Thymus (tissue), 14 donors: ENCODE measurements at places on chromosomes 1 and 21. TPM values are rescaled to one million over a fixed set of nuclear protein-coding genes. Genes with fewer than 3 reads are reported as not detected.

DNA sequence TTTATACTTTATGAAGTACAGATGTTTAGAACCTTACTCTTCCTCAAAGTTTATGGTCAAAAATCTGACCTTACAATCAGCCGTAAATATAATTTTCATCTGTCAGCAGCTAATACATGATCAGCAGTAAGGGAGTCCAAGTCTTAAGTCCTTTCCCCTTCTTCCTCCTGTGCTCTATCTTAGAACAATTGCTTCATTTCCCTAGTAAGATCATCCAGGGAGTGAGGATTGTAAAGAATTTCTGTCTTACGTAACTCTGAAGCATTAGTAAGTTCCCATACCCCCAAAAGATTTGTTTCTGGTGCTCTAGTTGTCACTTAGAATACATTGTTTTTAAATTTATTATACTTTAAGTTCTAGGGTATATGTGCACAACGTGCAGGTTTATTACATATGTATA lies 2.1 kb downstream of the SETDB1 start:
- no peak for DNase-seq
- H3K27me3 ChIP-seq = no peaks in the 10 kb centered on the region
- H3K4me1 ChIP-seq = peaks cover 4% of the 10 kb centered on the region
- no peak overlapping the region for H3K4me3 ChIP-seq
- peaks cover 45% of the 10 kb centered on the region for H3K36me3 ChIP-seq
- H3K27ac ChIP-seq = no peak overlapping the region

SMPDL3B gene
- 0.76 TPM for total RNA-seq

GRCh38 chr1:59520827-59521418 lies 224.0 kb downstream of the FGGY start:
- H3K27ac ChIP-seq = no peak overlapping the region
- H3K4me1 ChIP-seq = no peaks in the 10 kb centered on the region
- H3K27me3 ChIP-seq = no peaks in the 10 kb centered on the region
- DNase-seq = no peak
- H3K4me3 ChIP-seq = no peak overlapping the region

- peaks cover 2% of the 10 kb centered on the region for H3K27me3 ChIP-seq
- no peak within 1 kb of the TSS for H3K27ac ChIP-seq
- peak; percentile 51 for DNase-seq
- peak within 1 kb of the TSS; percentile 24 for H3K4me3 ChIP-seq
- H3K36me3 ChIP-seq = no peaks in the 10 kb centered on the region
- H3K4me1 ChIP-seq = peaks cover 5% of the 10 kb centered on the region
These were observed at the start of gene TRIM58 for GRCh38 chr1:247857069-247857984. Gene TRIM58, plus strand, starts transcription at chr1:247857187. Its CDS starts 60 bp downstream, at chr1:247857247.

PERM1 gene
- total RNA-seq = 0.05 TPM

- peak; percentile 26 for DNase-seq
- H3K36me3 ChIP-seq = no peaks in the 10 kb centered on the region
- peaks cover 5% of the 10 kb centered on the region for H3K4me1 ChIP-seq
These were observed 102.7 kb downstream of the ZNF281 start for GRCh38 chr1:200306944-200307754.

- H3K27ac ChIP-seq = no peak overlapping the region
- no peaks in the 10 kb centered on the region for H3K4me1 ChIP-seq
- H3K4me3 ChIP-seq = no peak overlapping the region
- no peaks in the 10 kb centered on the region for H3K36me3 ChIP-seq
These were observed 219.5 kb downstream of the TPR start for GRCh38 chr1:186155594-186155993.

LY9 gene
- 25.3 TPM for total RNA-seq

ADARB1 gene
- total RNA-seq = 11.9 TPM

GRCh38 chr1:11977625-11978024 lies 2.6 kb upstream of the MFN2 start:
- peaks cover 22% of the 10 kb centered on the region for H3K4me1 ChIP-seq
- H3K27ac ChIP-seq = no peak overlapping the region
- no peak for DNase-seq
- H3K27me3 ChIP-seq = no peaks in the 10 kb centered on the region

GREM2 gene
- total RNA-seq = not detected

GRCh38 chr1:110089561-110090275 lies 19.2 kb upstream of the ALX3 start:
- H3K4me1 ChIP-seq = no peaks in the 10 kb centered on the region
- H3K27me3 ChIP-seq = peaks cover 82% of the 10 kb centered on the region
- H3K27ac ChIP-seq = no peak overlapping the region
- no peak for DNase-seq
- H3K4me3 ChIP-seq = no peak overlapping the region
- no peaks in the 10 kb centered on the region for H3K36me3 ChIP-seq

USH2A gene
- 0.09 TPM for total RNA-seq

ZYG11B gene
- 10.8 TPM for total RNA-seq

DNA sequence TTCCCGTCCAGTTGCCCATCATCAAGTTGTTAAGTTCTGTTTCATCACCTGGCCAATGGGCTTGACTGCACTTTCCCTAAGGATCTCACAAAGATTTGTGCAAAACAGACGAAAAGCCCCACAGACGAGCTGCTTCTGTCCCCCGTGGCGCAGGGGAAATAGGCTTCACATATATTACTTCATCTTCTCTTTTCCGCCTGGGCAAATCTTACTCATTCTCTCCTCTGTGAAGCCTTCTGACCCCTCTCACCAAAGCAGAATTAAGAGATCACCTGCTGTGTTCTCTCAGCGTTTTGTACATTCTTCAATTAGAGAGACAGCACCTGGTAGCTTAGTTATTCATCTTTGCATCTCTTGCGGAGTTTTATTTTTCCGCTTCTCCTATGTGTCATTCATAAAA lies 129.8 kb downstream of the IGSF21 start:
- DNase-seq = no peak
- H3K4me1 ChIP-seq = no peaks in the 10 kb centered on the region
- no peak overlapping the region for H3K27ac ChIP-seq
- no peaks in the 10 kb centered on the region for H3K36me3 ChIP-seq
- no peaks in the 10 kb centered on the region for H3K27me3 ChIP-seq

DNA sequence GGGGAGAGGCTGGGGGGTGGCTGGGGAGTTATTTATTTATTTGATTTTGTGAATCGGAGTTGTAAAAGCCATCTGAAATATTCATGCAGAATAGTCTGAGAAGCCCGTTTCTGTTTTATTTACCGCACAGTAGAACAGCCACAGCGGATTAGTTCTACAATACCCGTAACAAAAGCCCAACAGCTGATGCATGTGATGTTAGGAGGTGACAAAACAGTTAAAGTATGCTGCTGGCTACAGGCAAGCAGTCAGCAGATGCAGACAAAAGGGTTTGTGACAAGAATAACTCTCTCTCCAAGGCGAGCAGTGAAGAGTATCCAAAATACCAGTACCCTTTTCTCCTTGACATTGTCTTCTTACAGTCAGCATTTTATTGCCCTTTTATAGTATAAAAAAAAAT lies 42.0 kb downstream of the PROX1 start:
- H3K27ac ChIP-seq = no peak overlapping the region
- no peak for DNase-seq
- H3K27me3 ChIP-seq = no peaks in the 10 kb centered on the region
- H3K4me1 ChIP-seq = no peaks in the 10 kb centered on the region

PSEN2 gene
- 4.3 TPM for total RNA-seq

GRCh38 chr1:74681449-74681848 lies 7.9 kb upstream of the ERICH3 start:
- no peak for DNase-seq
- H3K27ac ChIP-seq = no peak overlapping the region
- no peaks in the 10 kb centered on the region for H3K4me1 ChIP-seq

DNA sequence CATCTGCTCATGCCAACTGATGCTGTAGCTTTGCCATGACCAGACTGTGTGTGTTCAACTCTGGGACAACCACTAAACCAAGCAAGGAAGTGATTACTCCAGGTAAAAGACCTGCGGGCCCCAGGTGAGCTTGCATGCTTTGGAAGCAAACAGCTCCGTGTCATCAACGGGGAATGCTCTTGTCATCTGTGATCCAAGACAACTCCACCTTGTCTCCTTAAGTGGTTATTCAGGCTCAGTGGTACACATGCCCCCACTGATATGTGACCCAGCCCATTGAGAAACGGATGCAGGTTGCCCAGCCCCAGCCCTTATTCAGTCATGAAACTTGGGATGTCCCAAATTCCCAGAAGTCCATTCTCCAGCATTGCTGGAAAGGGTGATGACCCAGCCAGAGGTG lies 89.0 kb downstream of the TIAM1 start:
- no peaks in the 10 kb centered on the region for H3K27me3 ChIP-seq
- no peak for DNase-seq
- H3K4me3 ChIP-seq = no peak overlapping the region
- H3K36me3 ChIP-seq = peaks cover 8% of the 10 kb centered on the region
- no peak overlapping the region for H3K27ac ChIP-seq
- H3K4me1 ChIP-seq = no peaks in the 10 kb centered on the region

DNA sequence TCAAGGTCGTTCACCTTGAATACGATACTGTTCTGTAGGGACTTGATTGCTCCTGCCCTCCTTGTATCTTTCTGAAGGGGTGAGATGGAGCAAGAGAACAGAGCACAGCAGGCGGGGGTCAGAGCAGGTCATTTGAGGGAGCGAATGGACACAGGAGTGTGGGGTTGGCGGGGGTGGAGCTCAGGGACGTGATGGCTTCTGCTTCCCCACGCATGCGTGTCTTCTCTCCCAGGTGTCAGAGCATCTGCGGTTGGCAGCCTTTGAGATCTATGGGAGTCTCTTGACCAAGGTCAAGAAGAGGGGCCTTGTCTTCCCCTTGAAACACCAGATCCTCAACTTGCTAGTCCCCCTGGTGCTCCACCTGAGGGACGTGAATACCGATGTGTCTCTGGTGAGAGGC lies 63.9 kb downstream of the INAVA start:
- no peaks in the 10 kb centered on the region for H3K36me3 ChIP-seq
- H3K4me3 ChIP-seq = no peak overlapping the region
- no peaks in the 10 kb centered on the region for H3K27me3 ChIP-seq
- no peak for DNase-seq
- H3K27ac ChIP-seq = no peak overlapping the region

RYR2 gene
- total RNA-seq = 0.38 TPM

- peak; percentile 34 for DNase-seq
- no peaks in the 10 kb centered on the region for H3K36me3 ChIP-seq
- H3K27me3 ChIP-seq = no peaks in the 10 kb centered on the region
These were observed 19.2 kb upstream of the PEF1 start for GRCh38 chr1:31663622-31664452.

MAP3K21 gene
- 0.94 TPM for total RNA-seq

RHCE gene
- 1.0 TPM for total RNA-seq

DNA sequence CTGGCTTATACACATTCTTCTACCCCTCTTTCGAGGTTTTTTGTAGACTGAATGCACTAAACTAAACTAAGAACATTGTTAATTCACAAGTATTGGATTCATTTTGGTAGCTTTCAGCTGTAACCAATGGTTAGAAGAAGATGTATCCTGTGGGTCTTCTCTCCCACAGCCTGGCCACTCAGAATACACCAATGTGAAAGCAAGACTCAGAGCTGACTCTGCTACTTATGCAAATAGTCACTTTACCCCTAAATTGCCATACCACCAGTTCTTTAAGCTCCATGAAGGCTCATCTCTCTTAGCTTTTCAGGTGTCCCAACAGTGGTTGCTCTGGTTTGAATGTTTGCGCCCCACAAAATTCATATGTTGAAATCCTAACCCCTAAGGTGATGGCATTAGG lies 60.1 kb downstream of the RGS13 start:
- no peak overlapping the region for H3K27ac ChIP-seq
- H3K36me3 ChIP-seq = no peaks in the 10 kb centered on the region
- no peaks in the 10 kb centered on the region for H3K27me3 ChIP-seq
- H3K4me3 ChIP-seq = no peak overlapping the region

- no peak overlapping the region for H3K4me3 ChIP-seq
- no peak overlapping the region for H3K27ac ChIP-seq
- DNase-seq = no peak
- H3K27me3 ChIP-seq = peaks cover 13% of the 10 kb centered on the region
- H3K36me3 ChIP-seq = no peaks in the 10 kb centered on the region
- no peaks in the 10 kb centered on the region for H3K4me1 ChIP-seq
These were observed 6.3 kb upstream of the POU3F1 start for GRCh38 chr1:38052750-38053415.

DNA sequence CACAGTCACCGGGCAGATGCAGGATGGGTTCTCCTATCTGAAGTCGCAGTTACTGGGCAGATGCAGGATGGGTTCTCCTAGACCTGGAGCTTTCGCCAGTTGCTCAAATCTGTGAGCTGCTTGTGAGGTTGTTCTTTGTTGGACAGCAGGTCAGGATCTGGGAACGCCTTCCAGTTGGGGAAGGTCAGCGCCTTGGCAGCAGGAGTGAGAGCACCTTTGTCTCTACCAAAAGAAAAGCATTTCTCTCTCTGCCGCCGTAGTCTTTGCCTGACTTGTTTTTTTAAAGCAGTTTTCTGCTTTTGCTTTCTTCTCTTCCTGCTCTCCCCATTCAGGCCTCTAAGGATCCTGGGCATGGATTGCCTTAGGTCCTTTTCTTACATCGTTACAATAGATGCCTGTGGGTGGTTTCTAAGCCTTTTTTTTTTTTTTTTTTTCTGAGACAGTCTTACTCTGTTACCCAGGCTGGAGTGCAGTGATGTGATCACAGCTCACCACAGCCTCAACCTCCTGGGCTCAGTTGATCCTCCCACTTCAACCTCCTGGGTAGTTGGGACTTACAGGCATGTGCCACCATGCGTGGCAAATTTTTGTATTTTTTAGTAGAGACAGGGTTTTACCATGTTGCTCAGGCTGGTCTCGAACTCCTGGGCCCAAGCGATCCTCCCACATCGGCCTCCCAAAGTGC lies 15.7 kb downstream of the PEX14 start:
- H3K27ac ChIP-seq = no peak overlapping the region
- H3K27me3 ChIP-seq = no peaks in the 10 kb centered on the region
- peaks cover 12% of the 10 kb centered on the region for H3K4me1 ChIP-seq
- H3K36me3 ChIP-seq = peaks cover 3% of the 10 kb centered on the region
- no peak overlapping the region for H3K4me3 ChIP-seq

DNA sequence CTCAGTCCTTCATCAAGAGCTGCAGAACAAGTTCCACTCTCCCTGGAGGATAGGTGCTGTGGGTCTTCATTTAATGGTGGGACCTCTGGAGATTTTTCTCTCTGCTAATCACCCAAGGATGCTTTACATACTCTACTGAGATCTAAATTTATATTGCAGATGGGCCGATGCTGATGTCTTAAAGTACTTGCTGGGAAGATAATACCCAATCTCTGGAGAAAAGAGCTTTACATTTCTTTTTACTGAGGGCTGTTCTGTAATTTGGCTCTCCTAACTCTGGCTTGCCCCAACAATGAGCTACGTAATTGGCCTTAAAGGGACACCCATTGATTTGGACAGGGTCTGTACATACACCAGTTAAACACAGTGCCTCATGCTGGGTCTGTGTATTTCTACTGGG lies 86.9 kb downstream of the ST6GALNAC3 start:
- no peak overlapping the region for H3K4me3 ChIP-seq
- no peak overlapping the region for H3K27ac ChIP-seq
- H3K36me3 ChIP-seq = no peaks in the 10 kb centered on the region
- DNase-seq = no peak
- no peaks in the 10 kb centered on the region for H3K27me3 ChIP-seq
- H3K4me1 ChIP-seq = no peaks in the 10 kb centered on the region

DNA sequence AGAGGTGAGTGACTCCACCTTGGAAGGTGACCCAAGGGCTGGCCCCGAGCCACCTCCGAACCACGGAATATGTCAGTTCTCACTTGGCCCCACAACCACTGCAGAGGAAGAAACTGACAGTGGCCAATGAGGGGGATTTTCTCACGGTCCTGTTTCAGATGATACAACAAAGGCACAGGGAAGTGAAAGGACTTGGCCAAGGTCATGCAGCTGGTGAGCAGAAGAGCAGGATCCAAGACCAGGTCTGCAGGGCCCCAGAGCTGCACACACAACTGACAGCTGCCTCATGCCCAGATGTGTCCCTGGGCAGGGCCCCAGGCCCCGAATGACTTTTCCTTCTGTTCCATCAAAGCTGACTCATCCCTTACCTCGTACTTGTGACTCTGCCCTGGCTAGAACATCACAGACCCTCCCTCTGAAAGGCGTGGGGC lies 25.8 kb upstream of the EVA1B start:
- peaks cover 47% of the 10 kb centered on the region for H3K36me3 ChIP-seq
- no peak overlapping the region for H3K27ac ChIP-seq
- no peaks in the 10 kb centered on the region for H3K4me1 ChIP-seq
- no peak for DNase-seq
